ENCODE measurements at places on chromosomes 13 and 19.

DNA sequence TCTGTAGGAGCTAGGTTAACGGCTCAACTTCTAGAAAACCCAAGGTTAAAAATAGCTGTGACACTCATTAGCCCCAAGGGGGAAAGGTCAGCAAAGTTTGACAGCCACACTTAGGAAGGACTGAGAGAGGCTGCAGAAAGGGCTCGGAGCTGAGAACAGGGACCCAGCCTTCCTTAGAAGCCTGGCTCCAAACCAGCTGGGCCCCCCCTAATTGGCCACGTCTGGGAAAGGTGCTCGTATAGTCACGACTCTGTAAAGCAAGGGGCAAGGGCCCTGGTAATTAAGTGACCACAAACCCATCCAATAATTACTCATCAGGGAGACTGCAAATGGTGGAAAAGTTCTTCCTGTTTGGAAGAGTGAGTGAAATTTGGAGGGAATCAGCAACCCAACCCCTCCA lies 90.5 kb downstream of the RNASEH2B start:
- ATAC-seq: no peak

DNA sequence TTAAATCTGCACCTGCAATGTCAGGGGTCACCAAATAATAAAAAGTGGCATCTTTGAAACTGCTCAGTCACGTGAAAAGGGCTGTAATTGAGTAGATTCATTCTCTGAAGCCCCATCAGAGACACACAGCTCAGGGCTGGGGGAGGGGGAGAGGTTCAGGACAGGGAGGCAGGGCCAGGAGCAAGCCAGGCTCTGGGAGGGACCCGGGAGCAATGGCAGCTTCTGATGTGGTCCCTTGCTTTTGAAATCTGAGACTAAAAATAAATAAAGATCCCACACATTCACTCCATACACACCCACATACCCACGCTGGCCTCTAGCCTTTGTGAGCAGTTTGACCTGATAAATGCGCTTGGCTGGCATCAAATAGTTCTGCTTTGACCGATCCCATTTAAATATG lies 32.8 kb downstream of the GSX1 start:
- no peak for ATAC-seq

DNA sequence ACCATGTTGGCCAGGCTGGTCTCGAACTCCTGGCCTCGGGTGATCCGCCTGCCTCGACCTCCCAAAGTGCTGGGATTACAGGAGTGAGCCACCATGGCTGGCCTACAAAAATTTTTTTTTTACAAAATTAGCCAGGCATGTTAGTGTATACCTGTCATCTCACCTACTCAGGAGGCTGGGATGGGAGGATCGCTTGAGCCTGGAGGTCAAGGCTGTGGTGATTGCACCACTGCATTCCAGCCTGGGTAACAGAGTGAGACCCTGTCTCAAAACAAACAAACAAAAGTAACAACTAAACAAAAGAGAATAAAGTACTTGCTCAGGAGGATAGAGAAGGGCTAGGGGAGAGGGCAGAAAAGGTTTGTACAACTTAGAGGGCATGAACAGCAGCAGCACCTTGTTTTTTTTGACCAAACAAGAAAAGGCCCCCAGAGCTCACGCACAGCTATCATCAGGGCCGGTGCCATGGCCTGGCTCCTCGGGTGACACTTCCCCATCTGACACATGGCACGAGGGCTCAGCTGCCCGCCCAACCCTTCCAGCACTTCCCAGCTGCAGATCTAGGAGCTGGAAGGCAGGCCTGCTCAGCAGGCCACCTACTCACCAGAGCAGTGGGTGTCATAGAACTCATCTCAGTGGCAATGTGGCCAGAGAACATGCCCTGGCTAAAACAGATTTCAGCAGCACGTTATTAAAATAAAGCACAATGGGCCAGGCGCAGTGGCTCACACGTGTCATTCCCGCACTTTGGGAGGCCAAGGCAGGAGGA lies 8.6 kb upstream of the SLC7A9 start:
- no peak for ATAC-seq

- ATAC-seq: no peak
These were observed 23.0 kb downstream of the IER2 start for GRCh38 chr19:13173139-13173737.

- no peak for ATAC-seq
These were observed 888.9 kb downstream of the SLITRK1 start for GRCh38 chr13:82993417-82993816.

DNA sequence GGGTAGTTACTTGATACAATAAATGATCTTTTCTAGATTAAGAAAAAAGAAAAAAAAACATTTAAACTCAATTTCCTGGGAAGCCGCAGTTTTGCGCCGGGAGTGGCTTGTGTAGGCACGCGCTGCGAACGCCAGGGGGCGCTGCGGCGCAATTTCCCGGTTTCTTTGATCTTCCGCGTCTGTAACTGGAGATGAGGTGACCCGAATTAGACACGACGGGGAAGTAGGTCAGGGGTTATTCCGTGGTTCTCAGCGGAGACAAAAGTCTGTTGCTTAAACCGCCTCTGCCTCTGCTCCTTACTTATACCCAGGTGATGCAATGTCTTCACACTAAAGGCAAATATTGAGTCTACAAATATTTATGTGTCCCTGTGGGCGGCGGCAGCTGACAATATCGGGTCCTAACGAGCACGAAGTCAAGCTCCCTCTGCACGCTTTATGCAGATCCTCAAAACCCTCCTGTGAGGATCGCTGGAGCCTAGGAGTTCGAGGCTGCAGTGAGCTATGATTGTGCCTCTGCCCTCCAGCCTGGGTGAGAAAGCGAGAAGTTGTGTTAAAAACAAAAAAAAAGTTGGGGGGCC lies 15.2 kb downstream of the STXBP2 start:
- ATAC-seq: peak; percentile 93

DNA sequence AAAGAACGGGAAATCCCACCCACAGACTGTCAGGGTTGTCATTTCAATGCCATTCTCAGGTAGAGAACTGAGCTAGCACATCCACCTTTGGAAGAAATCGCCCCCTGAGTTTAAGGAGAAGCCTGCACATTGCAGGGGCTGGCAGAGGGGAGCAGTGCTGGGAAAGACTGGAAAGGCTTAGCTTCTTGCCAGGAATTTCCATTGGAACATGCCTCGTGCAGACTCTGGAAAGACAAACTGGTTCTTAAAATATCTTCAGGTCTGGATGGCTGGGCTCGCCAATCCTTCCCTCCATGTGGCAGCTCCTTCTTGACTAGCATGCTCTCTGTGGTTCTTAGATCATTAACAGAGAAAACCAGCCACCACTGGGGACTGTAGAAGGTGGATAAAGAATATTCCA lies 414.1 kb downstream of the TSHZ3 start:
- no peak for ATAC-seq

DNA sequence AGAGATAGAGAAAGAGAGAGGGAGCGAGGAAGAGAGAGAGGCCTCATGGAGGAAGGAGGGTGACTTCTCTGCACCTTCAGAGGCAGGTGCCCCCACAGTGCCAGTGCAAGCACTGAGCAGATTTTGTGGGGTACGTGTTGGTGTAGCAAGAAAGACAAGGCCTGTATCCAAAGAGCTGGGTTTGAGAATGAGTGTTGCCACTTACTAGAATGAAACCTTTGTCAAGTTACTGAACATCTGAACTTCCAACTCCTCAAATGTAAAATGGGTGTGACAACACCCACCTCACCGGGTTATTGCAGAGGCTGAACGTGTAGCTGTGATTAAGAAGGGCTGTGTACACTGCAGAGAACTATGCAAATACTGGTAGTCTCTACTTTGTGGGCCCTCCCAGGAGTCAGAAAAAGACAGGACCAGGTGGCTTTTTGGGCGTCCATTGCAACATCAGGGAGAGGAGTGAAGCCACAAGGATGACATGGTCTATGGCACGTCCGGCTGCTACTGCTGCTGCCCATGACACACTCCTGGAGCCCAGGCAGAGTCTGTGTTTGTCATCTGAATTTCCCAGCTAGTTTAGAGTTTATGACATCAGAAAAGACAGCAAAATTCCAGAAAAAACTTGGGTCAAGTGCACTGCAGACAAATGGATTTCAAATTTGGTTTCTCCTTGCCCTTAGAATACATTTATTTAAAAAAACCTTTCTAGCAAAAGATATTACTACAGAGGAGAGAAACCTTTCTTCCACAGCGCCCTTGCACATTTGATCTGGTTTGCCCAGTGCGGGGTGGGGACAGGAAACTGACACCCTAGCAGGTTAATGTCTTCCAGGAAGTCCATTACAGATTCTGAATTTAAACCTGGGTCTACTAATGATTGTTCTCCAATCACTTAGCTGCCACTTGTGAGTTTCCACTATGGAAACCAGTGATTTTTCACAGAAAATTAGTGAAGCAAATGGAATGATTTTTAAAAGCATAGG lies 54.0 kb upstream of the ATP12A start:
- peak; percentile 83 for ATAC-seq

DNA sequence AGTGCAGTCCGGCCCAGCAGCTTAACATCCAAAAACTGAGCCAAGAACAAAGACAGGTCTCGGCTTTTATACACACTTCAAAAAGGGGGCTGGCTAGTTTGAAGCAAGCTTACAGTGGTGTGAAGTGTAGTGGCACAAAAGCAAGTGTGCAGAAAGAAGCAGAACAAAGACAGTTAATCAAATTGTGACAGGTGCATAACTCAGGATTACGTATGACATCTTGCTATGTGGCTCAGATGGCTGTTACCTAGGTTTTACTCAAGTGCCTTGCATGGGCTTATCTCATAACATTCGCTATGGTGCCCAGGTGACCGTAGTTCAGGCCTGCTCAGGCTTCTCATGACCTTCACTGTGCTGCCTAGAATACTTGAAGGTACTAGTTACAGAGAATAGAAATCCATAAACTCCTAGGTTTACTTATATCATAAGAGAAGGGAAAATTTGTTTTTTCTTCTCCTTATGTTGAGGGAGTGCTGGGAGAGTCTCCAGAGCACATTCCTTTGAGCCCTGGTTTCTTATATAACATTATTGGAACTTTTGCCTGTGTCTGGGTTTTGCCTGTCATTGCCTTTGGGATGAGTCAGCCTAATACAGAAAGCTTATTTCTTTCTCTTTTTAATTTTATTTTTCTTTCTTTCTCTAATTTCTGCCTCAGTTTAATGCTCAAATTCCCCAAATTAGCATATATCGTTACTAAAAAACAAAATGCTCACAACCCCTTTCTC lies 1629.1 kb upstream of the PCDH20 start:
- ATAC-seq: no peak

- no peak for ATAC-seq
These were observed 8.7 kb downstream of the SYNGR4 start for GRCh38 chr19:48372904-48373303.

DNA sequence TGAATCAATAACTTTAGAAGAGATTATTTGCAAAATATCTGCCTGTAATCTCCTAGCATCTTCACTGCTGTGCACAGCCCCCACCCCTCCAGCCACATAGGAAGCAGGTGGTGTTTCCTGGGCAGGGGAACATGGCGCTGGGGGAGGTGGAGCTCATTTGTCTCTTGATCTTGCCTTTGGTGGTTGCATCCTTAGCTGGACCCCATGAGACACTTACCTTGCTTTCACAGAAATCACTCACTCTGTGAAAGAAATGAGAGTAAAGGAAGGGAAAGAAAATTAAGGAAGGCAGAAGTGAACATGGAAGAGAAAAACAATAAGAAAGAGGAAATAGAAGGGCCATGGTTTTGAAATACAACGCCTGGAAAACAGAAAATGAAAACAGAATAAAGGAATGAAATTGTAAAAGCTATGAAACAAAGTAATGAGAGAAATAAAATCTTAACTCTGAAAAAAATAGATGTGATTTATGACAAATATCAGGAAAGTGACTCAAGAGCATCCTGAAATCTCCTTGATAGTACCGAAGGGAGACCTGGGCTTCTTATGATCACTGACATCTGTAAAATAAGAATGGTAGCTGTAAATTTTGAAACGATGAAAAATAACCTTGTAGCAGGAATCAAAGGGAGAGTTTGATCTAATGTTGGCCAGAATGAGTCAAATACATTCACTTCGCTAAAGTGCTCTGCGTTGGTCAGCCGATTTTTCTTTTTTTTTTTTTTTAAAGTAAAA lies 17.2 kb upstream of the RNASEH2B start:
- peak; percentile 57 for ATAC-seq

GRCh38 chr19:33290956-33291622 lies 11.2 kb downstream of the CEBPA start:
- ATAC-seq: no peak

DNA sequence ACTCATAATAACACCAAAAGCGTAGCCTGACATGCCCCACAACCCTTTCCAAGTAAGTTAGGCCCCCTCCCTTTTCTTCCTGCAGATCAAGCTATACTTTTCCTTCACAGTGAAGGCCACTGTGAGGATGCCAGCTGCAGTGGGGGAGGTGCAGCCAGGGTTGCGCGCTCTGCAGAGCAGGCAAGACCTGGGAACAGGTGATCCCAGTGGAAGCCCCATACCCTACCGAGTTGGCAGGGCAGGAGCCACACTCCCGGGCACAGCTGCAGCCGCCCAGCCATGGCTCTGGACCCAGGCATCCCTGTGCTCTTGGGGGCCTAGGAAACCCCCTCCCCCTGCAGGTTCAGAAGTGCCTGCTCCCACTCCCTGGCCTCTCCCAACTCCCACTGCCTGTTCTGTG lies 18.7 kb downstream of the MTMR6 start:
- ATAC-seq: no peak

GRCh38 chr13:32385410-32385809 lies 42.5 kb downstream of the N4BP2L1 start:
- no peak for ATAC-seq

DNA sequence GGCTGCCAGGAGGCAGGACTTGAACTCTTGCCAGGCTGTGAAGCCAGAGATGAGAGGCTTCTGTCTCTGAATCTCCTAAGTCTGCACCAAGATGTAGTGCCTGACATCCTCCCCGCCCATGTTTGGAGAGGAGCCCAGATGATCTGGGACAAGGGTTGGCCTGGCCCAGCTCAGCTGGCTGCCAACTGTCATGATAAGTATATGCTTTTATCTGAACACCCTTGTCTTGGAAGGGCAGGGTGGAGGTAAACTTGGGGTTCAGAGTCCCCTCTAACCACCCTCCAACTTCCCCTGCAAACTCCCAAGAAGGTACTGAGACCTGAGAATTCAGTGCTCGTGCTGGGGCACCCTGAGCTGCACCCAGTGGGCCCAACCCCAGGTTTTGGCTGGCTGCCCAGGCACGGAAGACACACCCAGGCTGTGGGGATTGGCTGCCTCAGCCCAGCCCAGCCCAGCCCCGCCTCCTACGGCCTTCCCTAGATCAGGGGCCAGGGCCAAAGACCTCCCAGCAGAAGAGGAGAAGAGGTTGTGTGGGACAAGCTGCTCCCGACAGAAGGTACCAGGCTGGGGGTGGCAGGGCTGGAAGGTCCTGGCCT lies at the start of gene CYP4F12:
TSS of gene CYP4F12 (plus strand) at position 508 of the 596 bp plus-strand sequence. CDS start 443 bp downstream, outside the sequence.
- peak; percentile 31 for ATAC-seq

DNA sequence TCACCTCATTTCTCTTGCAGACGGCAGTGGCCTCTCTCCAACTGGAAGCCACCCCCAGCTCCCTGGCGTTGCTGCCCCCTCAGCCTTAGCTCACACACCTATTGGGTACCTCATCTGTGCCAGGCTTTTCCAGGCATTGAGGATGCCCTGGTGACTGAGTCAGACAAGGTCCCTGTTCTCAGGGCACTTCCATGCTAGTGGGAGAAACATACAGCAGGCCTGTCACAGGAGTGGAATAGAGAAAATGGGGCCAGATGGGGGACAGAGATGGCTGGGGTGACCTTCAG lies 33.9 kb downstream of the CAPN12 start:
- ATAC-seq: no peak

Data from activated T-helper 17 cell treated with anti-CD3 and anti-CD28 coated beads, Interleukin-2, amount 50 U/mL, for 72 hours (primary cell).